ENCODE measurements at places on chromosomes 11 and 22.

- no peak for DNase-seq
These were observed 17.8 kb upstream of the GRIA4 start for GRCh38 chr11:105592035-105592434.

DNA sequence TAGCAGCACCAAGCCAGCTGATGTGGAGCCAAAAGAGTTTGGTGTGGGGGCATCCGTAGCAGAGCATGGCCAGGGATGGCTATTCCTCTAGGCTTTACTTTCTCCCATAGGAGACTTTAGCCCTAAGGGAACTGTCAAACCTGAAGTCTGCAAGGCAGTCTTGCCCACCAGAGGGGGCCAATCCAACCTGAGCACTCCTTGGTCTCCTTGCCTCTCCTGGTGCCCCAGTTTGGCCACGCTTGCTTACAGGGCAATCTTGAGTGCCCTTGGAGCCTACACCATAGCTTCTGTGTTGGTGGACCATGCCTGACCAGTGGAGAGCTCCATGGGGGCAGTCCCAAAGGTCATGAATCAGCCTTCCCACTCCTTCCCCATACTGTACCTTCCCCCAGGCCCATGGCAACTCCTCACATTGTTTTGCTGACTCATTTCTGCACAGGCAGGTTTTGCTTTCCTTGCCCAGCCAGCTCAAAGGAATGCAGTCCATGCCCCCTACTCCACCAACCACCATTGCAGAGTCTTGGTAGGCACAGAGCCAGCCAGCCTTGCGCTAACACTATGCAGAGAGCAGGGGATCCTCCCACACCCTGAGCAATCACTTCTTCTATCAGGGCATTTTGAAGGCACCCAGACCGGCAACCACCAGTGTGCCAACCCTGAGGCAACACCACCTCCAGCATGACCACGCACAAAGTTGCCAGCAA is 1421.2 kb upstream of the RAG2 start:
- no peak for DNase-seq

- DNase-seq: no peak
These were observed 77.2 kb upstream of the CD44 start for GRCh38 chr11:35061516-35062440.

DNA sequence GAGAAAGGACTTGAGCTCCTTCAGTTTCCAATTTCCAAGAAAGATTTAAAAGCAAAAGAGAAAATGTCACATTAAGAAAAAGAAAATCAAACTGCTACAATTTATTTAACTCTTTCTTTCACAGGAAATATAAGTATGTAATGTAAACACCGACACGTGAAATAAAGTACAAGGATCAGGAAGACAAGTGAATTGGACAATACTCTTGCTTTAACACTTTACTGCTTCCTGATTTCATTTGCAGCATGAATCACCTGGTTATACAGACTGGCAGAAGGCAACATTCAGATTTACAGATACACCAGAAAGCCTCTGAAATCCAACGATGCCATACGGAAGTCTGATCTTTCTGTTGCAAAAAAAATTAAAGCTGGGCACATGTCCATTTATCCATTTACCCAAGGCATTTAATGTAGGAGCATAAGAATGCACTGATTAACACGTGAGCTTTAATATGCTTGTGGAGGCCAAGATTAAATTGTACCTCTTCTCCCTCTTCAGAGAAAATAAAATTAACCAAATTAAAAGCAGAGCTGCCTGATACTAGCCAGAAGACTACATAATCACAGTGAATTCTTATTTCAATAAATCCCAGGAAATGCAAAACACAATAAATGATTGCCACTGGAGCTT is 16.0 kb upstream of the PPP2R1B start:
- no peak for DNase-seq
